ENCODE measurements at places on chromosomes 1 and 21.

DNA sequence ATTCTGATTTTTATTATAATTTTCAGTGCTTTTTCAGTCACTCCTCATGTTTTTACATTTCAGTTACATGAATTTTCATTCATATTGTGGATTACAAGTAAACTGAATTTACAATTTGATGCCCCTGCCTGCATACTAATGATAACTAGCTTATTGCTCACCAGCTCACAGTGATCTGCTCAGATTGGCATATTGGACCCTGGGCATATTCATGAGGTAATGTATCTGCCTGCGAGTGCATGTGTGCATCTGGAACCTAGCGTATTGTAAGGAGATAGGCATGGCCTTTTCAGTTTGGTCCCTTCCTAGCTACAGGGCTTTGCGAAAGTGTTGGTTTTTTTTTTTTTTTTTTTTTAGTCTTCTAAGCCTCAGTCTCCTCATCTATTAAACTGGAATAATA, 213.7 kb downstream of the SDCCAG8 start:
- no peak for DNase-seq

DNA sequence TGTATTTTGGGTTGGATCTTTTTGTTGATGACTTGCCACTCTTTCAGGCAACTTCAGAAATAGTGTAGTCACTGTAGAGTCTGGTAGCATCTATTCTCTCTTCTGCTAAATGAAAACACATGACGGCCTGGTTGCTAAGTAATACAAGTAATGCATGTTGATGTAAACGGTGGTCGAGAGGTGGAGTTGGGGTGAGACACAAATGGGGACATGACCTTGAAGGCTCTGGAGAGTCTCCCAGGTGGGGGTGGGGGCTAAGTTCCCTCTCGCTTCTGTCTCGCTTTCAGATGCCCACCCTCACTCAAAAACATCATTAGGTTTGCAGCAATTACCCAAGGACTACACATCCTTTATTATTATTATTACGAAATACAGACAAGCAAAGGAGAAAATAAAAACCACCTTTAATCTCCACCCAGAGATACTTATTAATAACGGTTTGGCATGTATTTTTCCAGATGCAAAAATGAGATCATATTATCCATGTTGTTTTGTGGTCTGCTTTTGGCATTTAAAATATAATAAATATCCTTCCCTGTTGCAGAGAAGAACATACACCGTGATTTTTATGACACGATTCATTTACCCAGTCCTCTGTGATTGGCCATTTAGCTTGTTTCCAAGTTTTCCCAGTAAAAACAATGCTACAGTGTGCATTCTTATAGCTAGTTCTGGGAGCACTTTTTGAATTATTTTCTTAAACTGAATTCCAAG, 138.1 kb downstream of the MIS18A start:
- no peak for DNase-seq

DNA sequence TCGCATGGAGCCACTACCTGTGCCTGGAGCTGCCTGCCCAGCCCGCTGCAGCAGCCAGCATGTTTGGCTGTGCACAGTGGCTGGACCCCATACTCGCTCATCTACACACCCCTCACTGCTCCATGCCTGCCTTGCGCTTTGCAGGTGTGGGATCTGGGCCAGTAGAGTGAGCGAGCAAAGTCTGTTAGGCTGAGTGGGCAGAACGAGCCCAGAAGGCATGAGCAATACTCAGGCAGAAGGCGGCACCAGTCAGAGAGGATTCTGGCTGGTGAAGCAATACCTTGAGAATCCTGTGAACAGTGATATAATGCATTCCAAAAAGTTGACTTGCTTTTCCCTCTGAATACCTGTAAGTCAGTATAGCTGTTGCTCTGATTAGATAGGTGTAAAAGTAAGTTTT, 816.4 kb downstream of the KCNT2 start:
- no peak for DNase-seq

DNA sequence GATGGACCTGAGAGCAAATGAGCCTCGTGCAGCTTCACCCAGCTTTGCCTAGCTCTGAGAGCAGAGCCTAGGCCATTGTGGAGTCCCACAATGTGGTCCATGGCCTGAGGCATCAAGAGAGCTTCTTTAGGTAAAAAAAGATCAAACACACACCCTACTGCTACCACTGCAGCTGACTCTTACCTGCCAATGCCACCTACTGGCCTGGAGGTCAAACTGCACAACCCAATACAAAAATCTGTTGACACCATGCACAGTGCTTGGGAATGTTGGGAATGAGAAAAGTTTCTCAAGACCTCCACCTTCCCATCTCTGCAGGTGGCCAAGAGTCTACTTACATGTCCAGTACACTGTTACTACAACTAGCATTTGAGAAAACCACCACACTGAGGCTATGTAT, 60.6 kb downstream of the UCHL5 start:
- no peak for DNase-seq
